ENCODE measurements at places on chromosomes 12 and 14.

DNA sequence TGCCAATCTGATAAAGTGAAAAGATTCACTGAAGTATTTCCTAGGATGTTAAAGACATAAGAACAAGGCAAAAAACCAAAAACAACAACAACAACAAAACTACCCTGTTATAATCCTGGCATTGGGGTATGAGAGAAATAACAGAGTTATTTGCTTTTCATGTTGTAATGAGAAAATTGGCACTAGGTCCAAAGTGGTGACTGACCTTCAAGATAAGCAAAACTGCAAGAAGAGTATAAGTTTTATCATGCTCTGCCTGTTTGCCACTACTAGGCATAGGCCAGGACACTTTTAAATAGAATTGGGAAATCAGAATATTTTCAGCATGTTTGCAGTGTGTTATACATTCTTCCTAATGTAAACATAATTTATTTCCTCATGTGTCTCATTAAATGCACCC, 140.1 kb upstream of the CPM start:
- DNase-seq, result no peak

GRCh38 chr12:44155358-44155757, 319.5 kb downstream of the TMEM117 start:
- no peak for DNase-seq

GRCh38 chr14:69624136-69624535, 12.7 kb downstream of the SUSD6 start:
- DNase-seq, result no peak

GRCh38 chr12:105455261-105455660, 124.8 kb downstream of the C12orf75 start:
- no peak for DNase-seq

- DNase-seq, result no peak
Observed at GRCh38 chr14:64747327-64747726, 43.1 kb downstream of the PLEKHG3 start.

DNA sequence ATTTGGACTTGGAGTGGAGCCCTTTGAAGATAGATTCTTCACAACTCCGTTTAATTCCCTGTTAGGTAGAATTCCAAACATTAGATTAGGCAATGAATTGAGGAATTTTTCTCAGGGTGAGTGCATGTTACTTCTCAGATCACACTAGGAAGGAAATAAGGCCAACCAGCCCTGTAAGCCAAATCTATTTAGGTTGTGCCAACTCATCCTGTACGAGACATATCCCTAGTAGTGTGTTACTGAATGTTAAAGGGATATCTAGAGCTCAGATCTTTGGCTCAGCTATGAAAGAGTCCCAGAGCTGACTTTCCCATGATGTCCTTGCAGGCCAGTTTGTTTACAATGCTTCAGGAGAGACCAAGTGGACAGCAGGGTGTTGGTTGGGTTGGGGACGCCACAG, 45.6 kb downstream of the GPHB5 start:
- DNase-seq, result no peak

- no peak for DNase-seq
Observed at GRCh38 chr12:68675101-68675842, 11.5 kb upstream of the NUP107 start.

GRCh38 chr14:22010545-22011252, 337.1 kb upstream of the OR4E1 start:
- DNase-seq, result no peak

DNA sequence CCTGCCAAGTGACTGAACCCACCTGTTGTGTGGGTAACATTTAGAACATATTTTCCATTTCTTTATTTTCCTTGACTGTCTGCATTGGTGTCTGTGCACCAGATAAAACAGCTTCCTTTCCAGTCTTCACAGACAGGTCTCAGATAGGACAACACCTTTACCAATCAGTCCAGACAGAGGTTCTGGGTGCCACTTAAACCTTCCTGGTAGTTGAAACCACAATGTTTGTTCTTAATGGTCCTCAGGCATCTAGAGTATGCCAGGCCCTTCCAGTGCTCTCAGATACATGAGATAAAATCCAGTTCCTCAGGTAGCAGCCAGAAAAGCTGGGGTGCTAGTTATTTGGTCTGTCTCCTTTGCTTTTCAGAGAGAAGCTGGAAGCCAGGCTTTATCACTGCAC, 7.0 kb upstream of the CLEC2D start:
- DNase-seq, result no peak

GRCh38 chr12:24244801-24245200, 295.3 kb upstream of the SOX5 start:
- no peak for DNase-seq

DNA sequence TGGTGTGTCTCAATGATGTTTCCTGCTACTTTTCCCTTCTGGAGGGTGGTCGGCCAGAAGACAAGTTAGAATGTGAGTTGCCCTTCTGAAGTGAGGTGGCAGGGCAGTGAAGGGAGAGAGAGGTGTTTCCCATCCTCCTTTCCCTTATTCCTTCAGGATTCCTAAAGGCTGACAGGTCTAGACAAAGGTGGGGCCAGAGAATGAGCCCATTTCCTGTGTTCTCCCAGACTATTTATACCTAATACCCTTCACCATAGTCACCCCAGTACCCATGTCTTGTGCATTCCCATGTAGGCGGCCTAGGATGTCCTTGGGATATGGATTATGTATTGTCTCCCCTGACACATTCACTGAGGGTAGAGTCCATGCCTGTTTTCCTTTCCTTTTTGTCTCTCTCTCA, 7.0 kb downstream of the DGKA start:
- no peak for DNase-seq

DNA sequence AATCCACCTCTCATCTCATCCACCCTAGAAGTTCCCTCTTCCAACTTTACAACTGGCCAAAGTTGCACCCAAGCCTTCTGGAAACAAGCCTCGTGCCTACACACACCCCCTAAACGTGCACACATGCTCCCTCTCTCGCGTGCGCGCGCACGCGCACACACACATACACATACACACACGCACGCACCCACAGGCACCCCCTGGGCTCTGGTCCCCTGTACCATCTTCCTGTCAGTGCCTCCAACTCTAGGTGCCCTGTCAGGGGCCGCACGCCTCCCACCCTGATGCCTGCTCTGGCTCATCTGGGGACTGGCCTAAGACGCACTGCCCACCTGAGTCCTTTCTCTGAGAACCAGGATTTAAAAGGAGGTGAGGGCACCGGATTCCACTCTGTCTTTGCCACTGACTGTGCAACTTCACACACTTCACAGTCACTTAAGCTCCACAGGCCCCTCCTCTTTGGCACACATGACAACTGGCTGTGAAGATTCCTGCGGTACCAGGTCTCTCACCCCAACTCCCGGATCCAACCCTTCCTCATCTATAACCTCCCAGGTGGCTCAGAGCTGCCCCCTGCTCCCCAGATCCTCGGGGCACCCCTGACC, 45.5 kb downstream of the TESC start:
- no peak for DNase-seq

DNA sequence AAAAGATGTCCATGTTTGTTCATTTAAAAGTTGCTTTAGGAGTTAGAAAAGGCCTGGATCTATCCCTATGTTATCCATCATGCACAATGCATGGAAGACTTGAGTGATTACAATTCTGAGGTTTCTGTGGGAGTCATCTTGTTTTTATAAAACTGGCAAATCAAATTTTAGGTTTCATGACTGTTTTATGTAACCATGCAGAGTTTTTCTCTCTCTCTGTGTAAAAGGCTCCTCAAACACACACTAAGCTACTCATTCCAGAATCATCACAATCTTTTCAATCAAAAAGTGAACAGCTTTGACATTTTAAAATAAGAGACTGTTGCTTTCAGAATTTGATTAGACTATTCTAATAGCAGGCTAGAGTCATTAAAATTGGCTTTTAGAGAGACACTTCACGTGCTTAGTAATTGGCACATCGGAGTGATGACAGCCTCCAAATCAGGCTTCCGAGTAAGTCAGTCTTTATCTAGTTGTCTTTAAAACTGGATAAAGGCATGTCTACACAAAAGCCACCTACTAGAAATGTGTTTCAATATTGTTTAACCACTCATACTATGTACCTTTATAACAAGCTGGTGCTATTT, 31.9 kb downstream of the PRICKLE1 start:
- DNase-seq, result no peak

- peak; percentile 62 for DNase-seq
Observed at GRCh38 chr14:101480747-101481530, 80.4 kb upstream of the DIO3 start.

DNA sequence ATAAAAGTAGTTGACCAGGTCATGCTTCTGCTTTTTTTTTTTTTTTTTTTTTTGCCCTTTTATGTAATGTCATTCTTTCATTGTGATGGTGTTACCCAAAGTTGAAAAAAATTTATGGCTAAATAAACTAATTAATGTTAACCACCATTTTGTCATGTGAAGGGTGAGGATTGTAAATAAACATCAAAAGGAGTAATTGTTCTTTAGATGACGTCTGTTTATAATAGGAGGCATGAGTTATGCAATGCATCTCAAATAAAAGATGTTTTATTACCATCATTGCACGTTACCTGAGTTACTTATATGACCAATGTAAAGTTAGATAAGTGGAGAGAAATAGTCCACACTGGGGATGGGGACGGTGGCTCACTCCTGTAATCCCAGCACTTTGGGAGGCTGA, 349.9 kb upstream of the PDE3A start:
- DNase-seq, result no peak

DNA sequence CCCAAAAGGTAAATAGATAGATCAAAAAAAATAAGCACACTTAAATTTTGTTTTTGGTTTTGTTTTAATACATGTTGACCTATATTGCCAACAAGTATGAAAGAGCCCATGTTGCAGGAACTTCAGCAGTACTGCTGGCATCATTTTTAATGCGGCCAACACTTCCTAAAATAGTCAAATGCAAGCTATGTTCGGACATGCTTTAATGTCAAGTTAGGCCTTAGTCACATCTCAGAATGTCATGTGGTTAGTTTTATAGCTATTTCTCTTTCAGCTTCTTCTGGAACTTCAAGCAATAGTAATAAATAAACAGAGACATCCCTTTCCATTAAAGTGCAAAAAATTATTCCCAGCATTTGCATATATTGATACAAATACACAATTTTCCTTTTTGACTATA, 153.4 kb downstream of the PIK3C2G start:
- no peak for DNase-seq

DNA sequence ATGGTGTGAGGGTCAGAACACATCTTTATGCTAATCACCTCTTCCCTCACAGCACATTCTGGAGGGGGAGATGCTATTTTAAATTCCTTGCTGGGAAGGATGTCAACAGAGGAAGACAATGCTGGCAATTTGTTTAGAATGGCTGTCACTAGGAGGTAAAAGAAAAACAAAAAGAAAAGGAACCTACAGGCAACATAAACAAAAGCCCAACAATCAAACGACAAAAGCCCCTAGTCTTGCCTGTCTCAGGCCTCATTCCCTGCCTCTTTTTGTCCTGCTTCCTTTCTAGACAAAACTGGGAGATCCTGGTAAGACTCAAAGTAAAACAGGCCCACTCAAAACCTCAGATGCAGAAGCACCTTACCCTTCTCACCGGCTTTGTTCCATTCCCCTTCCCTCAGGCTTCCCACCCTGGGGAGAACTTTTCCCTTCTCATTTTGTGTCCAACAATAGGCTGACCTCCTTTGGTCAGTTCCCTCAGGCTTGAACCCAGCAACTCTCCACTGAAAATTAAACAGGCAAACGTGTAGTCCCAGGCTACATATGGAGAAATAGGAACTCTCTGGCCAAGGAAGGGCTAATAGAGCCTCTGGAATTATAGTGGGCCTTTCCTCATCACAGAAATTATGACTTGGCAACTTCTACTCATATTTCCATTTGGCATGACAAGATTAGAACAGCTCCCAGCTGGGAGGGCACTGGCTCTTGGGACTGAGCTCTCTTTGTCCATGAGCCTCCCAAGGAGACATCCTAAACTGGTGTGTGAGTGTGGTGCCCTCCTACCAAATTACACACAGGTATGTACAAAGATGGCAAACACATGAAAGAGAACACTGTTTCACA, 193.0 kb downstream of the MON2 start:
- DNase-seq, result no peak

DNA sequence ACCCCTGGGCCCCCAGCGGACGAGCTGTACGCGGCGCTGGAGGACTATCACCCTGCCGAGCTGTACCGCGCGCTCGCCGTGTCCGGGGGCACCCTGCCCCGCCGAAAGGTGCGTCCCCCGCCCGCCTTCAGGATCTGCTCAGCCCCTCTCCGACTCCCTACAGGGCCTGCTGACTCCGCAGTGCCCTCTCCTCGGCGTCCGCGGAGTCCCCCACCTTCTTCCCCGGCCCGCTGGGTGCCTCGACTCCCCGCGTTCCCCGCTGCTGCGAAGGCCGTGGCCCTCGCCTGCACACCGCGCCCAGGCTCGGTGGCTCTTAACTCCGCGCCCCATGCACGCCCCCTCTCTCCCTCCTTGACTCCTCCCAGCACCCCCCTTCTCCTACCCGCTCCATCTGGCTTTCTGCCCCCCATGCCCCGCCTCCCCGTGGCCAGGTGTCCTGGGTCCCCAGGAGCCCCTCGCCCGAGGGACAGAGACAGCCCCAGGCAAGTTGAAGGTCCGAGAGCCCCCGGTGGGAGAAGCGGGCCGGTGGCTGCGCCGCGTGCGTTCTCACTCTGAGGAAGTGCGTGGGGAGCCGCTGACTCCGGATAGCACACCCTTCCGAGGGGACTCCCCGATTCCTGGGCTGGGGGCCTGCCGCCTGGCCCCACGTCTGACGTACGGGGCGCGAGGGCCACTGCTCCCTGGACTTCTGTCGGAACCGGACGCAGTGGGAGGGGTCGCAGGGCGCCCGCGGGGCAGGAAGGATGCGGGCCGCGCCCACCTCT, 594 bp downstream of the TAMALIN start:
- DNase-seq, result no peak

DNA sequence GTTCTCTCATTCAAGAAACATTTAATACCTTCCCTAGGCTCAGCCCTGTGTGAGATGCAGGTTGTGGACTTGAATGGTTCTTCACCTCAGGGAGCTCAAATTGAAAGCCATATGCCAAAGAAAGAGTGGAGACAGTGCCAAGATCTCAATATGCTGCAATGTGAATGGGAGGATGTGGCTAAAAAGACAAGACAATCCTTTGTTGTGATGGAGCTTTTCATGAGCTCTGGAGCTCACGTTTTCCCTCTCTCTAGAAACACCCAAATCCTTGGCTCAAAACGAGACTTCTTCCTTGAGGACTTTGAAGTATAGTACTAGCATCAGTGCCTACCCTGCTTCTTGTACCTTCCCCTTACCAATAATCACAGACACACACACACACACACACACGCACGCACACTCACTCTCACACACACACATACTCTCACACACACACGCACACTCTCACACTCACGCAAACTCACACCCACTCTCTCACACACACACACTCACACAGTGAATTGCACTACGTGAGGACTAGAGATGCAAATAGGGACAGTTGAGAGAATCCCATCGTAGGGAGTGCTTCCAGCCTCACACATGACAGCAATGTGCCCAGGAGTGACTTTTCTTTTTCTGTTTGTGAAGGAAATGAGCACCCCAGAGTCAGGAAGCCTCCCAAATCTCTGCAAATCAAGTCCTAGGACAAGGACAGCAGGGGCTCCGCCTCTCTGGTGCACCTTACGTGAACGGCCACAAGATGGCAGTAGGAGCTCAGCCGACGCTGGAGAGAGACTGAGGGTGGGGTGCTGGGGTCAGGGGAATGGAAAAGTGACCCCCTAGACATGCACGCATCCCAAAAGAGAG, 231.4 kb downstream of the PCNX1 start:
- no peak for DNase-seq

GRCh38 chr14:72528059-72528862, 365.6 kb downstream of the DPF3 start:
- no peak for DNase-seq

- no peak for DNase-seq
Observed at GRCh38 chr12:15535352-15535781, 213.1 kb downstream of the PTPRO start.

- DNase-seq, result no peak
Observed at GRCh38 chr12:130788515-130788914, 50.5 kb downstream of the STX2 start.

GRCh38 chr12:110928700-110929099, 8.3 kb upstream of the MYL2 start:
- DNase-seq, result no peak

All from osteocyte (in vitro differentiated cells).